ENCODE measurements at places on chromosomes 4 and X.

DNA sequence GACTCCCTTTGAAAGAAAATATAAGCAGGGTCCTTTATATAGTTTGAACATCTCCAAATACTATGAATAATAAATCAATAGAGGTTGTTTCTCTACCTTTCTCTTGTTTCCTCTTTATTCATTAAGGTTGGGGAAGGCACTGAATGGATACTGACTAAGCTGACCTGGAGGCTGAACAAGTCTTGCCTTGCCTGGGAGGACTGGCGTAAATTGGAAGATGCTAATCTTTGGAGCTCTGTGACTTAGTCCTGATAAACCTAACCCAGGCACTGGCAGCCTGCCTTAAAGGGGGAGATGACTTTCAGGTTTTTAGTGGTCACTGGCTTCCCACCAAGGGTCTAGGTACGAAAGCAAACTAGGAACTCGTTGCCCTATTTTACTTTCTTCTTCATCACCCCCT, 10.5 kb downstream of the CCDC160 start:
- no peak for DNase-seq

DNA sequence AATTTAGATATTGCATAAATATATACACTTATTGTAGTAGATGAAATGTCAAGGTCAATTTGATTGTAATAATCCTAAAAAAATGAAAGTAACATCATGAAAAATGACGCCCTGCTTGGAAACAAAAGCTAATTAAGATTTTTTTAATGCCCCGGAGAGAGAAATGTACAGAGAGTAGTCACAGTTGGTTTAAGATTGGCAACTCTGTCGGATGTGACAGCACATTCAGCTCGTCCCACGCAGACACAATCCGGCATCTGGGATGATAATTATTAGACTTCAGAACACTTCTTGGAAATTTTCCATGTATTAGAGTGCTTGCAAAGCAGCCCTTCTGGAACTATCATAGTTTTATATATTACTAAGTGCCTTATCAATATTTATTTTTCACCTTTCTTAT, 478.0 kb downstream of the PDHA2 start:
- no peak for DNase-seq

- DNase-seq: no peak
Observed at GRCh38 chr4:6918338-6918737, 8.7 kb downstream of the TBC1D14 start.

- no peak for DNase-seq
Observed at GRCh38 chr4:157076578-157076947, 613 bp downstream of the GLRB start.

DNA sequence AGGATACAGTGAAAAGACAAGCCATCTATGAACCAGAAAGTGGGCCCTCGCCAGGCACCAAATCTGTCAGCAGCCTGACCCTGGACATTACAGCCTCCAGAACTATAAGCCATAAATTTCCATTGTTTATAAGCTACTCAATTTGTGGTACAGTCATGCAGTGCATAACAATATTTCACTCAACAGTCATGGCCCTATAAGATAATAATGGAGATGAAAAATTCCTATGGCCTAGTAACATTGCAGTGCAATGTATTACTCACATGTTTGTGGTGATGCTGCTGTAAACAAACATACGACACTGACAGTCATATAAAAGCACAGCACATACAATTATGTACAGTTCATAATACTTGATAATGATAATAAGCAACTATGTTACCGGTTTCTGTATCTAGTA, 17.1 kb upstream of the TLR1 start:
- no peak for DNase-seq

DNA sequence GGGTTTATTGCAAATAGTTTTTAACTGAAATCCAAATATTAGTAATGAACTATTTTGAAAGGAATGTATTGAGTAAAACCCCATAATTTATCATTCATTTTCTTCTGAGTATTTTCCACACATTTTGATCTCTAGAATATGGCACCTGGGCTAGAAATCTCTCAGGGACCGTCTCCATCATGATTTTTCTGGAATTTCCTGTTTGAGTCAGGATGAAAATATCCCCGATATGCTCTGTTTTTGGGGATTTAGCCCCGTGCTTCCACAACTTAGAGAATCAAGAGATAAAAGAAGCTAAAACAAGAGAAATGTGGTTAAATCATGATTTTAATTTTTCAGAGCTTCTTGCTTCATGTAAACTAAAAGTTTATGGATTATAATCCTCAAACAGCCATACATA, 114.2 kb downstream of the SPCS3 start:
- DNase-seq: no peak

- no peak for DNase-seq
Observed at GRCh38 chr4:24643774-24644520, 59.6 kb upstream of the DHX15 start.

- DNase-seq: no peak
Observed at GRCh38 chrX:100477958-100478357, 67.9 kb upstream of the PCDH19 start.

- no peak for DNase-seq
Observed at GRCh38 chr4:149727663-149728062, 88.0 kb downstream of the IQCM start.

DNA sequence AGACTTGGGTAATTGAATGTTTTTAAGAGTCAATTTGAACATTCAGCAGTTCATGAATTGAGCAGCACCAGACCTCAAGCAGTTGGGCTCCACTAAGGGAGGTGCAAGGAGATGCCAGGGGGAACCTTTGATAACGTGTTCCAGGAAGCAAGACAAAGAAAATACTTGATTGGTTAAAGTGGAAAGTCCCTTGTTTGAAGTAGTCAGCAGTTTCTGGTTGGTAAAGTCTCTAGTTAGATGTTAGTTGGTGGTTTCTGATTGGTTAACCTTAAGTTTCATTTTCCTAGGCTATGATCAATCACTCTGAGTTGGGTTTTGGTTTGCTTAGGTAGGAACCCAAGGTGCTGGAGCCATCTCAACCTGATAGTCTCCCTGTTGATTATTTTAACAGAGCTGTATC, 4.0 kb downstream of the HERC6 start:
- DNase-seq: no peak

DNA sequence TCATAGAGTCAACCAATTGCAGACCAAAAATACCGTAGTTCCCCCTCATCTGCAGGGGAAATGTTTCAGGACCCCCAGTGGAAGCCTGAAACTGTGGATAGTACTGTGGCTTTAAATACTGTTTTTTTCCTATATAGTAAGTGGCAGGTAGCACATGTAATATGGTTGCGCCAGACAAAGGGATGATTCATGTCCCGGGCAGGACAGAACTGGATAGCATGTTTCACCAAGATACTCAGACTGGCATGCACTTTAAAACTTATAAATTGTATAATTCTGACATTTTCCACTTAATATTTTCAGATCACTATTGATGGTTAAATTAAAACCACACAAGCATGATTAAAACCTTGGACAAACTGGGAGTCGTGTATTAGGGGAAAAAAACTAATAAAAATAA, 276.3 kb upstream of the AGA start:
- DNase-seq: no peak

GRCh38 chr4:69194166-69194565, 20.4 kb downstream of the UGT2B11 start:
- no peak for DNase-seq

GRCh38 chr4:174389439-174389838, 105.7 kb downstream of the CEP44 start:
- no peak for DNase-seq

- no peak for DNase-seq
Observed at GRCh38 chr4:28250646-28251045, 1390.0 kb downstream of the STIM2 start.

DNA sequence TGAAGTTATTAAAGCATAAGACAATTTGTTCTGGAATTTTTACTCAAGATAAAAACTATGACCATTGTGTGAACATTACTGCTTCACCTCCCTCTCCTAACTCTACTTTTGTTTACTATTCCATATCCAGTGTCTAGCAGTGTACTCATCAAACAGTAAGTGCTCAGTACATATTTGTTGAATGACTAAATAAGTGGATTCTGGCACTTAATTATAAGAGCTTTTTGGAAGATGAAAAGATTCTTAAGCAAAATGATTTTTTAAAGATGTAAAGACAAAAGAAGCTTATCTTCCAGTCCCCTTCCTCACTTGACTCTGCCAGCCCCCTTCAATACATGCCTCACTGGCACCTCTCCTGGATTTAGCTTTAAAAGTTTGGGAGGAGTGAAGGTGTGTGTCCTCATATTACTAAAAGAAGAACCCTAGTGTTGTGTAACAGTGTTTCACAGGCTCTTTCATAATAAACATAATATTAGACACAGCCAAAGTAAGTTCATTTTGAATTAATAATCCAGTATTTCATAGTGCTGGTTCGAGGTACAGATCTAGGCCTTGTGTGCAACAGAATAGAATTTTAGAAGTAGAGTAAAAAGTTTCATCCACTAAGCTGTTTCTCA, 53.0 kb downstream of the GAB1 start:
- no peak for DNase-seq

DNA sequence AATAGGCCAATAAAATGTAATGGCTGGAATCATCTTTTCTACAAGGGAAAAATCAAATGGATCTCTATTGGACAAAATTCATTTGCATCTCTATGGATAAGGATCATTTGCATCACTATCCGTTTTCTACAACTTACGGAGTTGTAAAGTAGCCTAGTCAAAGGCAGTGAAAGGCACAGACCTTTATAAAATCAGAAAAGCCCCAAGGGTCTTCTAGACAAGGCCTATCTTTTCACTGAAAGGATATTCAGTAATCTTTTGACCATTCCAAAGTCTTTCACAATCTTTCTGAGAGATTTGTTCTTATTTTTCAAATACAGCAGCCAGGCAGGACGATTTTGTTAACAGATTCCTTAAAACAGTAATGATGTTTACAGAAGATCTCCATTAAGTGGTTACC, 119.5 kb upstream of the JADE1 start:
- DNase-seq: no peak

DNA sequence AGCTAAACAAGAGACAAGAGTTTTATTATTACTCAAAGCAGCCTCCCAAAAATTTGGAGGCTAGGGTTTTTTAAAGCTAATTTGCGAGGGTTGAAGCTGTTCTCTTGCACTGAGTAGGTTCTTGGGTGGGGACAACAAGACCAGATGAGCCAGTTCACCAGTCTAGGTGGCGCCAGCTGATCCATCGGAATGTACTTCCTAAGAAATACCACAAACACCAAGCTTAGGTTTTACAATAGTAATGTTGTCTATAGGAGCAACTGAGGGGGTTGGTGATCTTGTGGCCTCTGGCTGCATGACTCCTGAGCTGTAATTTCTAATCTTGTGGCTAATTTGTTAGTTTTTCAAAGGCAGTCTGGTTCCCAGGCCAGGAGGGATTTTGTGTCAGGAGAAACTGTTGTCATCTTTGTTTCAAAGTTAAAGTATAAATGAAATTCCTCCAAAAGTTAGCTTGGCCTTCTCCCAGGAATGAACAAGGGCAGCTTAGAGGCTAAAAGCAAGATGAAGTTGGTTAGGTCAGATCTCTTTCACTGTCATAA, 130.6 kb downstream of the SLC7A11 start:
- DNase-seq: no peak

- DNase-seq: no peak
Observed at GRCh38 chr4:188403272-188403671, 264.0 kb downstream of the TRIML1 start.

DNA sequence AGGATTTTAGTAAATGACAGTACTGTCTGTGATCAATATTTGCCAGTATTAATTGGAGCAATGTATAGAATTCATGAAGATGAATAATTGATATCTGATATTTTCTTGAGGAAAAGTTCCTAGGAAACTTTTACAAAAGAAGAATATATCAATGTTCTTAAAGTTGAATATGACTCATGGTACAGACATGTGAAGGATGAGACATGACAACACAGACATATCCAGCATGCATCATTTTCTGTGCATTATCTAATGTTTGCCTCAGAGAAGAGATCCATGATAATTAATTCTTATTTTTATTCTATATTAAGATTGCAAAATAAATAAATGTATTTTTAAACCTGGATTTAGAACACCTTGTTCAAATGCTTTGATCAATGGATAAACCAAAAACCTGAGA, 452.9 kb upstream of the EPHA5 start:
- no peak for DNase-seq

- no peak for DNase-seq
Observed at GRCh38 chr4:139728840-139729239, 63.2 kb downstream of the MGST2 start.

DNA sequence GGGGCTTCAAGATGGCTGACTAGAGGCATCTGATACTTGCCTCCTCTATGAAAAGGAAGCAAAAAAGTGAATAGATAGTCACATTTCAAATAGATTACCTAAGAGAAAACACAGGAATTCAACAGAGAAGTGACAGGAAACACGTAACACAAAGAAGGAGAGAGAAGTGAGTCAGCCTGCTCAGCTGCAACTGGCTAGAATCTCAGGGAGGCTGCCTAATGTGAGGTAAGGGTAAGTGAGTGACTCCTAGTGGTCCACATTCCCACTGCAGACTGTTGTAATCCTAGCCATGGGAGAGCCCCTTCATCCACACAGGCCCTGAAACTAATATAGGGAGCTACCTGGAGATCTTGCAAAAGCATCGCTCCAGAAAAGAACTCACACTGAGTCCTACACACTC, 179.2 kb downstream of the SLC7A11 start:
- DNase-seq: no peak

GRCh38 chr4:94412019-94412657, 39.6 kb upstream of the PDLIM5 start:
- DNase-seq: no peak

- no peak for DNase-seq
Observed at GRCh38 chrX:65707151-65707550, 39.7 kb downstream of the MSN start.

GRCh38 chr4:31086756-31087330, 366.7 kb downstream of the PCDH7 start:
- no peak for DNase-seq

- no peak for DNase-seq
Observed at GRCh38 chr4:55729351-55730279, 90.0 kb upstream of the EXOC1L start.

DNA sequence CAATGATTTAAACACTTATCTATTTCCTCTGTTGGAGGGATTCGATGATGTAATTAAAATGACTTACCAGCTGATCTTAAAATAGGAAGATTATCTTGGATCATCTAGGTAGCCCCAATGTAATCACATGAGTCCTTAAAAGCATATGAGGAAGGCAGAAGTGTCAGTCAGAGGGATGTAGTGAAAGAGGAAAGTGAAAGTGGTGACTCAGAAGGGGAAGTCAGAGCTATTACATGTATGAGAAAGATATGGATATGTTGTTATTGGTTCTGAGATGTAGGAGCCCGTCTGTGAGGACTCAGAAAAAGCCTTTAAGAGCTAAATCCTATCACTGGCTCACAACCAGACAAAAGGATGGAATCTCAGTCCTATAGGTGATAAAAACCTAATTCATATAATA, 456.4 kb downstream of the DACH2 start:
- DNase-seq: no peak

GRCh38 chrX:43405191-43405590, 250.9 kb upstream of the MAOA start:
- no peak for DNase-seq
